ENCODE measurements at places on chromosomes 4 and X.
A peak's percentile ranks its signal among the peaks of the same experiment; 100 is the strongest.

- no peak for DNase-seq
These were observed 15.8 kb downstream of the RASGEF1B start for GRCh38 chr4:81455897-81456296.

- DNase-seq, result peak; percentile 27
These were observed 98.1 kb upstream of the JADE1 start for GRCh38 chr4:128711361-128711760.

DNA sequence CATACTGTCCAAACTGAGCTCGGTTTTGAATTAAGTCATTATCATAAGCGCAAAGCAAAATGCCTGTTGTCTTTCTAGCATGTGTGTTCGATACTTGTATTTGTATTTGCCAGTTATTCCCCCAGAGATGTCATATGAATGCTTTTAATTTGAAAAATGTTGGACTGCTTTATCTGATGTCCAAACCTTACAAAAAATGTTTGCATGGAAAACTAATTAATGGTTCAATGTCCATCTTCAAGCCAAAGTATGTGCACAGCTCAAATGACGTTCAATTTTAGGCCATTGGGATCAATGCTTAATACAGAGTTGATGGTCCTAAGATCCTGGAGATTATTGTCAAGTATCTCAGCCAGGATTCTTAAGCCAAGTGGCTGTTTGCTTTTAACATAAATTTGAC is 17.2 kb upstream of the HPGDS start:
- no peak for DNase-seq

DNA sequence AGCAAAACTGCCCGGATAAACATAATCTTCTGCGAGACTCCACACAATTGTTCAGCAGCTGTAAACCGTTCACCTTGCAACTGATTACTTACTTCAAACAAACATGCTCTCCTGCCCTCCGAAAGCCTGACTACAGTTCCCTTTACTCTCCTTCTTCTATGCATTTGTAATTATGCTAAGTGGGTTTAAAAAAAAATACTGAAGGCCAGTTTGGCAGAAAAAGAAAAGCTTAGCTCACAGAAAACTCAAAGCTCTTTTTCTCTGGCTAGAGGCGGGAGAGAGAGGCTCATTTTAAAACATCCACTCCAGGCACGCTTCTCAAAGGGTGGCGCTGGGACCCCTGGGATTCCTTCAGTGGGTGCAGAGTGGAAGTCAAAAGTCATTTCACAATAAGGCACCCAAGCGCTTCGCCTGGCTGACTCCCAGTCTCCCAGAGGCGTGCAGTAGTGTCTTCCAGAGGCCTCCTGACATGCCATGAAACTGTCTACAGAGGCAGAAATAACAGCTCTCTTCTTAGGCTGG is 1.9 kb downstream of the DHRSX start:
- peak; percentile 33 for DNase-seq

- DNase-seq, result peak; percentile 5
These were observed 1071.8 kb downstream of the CCSER1 start for GRCh38 chr4:91198951-91199350.

GRCh38 chr4:42480717-42481116 is 83.4 kb downstream of the SHISA3 start:
- no peak for DNase-seq

DNA sequence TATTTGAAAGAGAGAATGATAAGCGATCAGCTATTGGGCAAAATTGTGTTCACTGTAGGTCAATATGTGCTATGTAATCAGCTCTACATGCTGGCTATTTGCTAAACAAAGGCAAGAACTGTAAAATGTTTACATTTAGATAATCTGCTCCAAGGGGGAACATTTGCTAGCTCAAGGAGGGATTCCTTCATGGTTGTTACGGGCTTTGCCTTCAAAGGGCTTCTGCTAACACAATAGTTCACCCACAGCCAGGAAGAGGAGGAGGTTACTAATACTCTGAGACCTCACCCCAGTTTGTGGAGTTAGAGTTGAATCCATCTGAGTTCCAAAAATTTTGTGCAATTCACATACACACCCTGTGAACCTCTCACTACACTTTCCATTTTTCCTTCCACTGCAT is 107.6 kb upstream of the BMP3 start:
- DNase-seq, result no peak

DNA sequence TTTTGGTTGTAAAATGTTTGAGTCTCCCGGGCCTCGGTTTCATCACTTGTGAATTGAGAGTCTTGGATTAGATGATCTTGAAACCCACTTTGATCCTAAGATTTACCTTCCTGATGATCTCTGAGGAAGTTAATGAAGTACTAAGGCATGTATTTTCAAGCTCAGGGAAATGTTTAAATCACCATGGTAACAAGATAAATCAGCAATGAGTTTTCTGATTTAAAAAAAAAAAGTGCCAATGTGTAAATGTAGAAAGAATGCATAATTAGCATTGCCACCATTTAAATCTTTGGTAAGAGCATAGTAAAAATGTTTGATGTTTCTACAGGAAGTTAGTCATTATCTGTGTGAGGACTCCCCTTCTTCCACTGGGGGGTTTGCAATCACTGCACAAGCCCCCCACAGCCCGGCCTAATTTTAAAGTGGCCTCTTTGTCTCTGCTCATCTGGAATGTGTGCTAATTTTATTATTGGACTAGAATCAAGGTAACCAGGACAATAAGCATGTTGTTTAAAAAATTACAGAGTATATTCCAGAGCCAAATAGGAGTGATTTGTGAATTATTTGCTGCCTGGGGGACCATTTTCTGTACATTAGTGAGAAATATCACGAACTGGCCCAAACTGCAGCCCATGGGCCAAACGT is 93.6 kb downstream of the SLC34A2 start:
- DNase-seq, result no peak

DNA sequence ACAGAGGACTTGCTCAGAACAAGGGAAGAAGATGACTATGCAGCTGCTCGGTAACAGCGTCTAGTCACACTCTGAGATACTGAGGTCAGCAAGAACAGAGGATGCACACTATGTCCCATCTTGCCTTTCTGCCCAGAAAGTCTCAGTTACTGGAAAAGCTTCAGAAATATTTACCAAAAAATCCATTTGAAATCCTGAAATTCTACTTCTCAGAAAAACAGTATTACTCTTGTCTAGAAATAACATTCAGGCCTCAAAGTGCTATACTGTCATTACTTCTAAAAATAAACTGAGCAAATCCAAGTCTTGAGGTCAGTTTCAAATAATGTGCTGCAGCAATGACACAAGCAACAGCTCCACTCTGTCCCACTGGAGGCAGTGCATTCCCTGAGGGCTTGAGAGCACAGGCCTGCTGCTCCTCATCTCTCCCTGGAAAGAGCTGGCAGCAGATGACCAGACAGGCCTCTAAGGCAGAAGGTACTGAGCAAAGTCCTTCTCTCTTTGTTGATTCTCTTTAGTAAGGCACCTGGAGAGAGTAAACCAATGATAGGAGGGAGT is 76.9 kb downstream of the CAMK2D start:
- DNase-seq, result peak; percentile 75

DNA sequence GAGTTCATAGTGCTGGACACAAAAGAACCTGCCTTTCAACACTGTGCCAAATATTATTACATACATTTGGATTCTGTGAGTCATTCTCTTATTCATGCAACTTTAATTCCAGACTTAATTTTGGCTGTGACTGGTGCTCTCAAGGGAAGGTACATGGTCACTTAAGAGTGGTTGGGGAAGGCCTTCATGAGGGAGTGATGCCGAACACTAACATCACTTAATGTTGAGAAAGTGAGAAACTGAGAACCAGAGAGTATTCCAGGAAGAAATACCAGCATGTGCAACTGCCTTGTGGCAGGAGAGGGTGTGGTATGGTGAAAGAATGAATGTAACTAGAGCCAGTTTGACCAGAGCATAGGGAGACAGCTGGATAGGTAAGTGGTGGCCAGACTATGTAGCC is 41.5 kb upstream of the FHDC1 start:
- peak; percentile 40 for DNase-seq

GRCh38 chr4:107349266-107349665 is 313.2 kb upstream of the DKK2 start:
- no peak for DNase-seq

GRCh38 chrX:67426946-67427345 is 116.9 kb upstream of the AR start:
- no peak for DNase-seq

GRCh38 chr4:8745826-8746225 is 125.8 kb downstream of the HMX1 start:
- no peak for DNase-seq

DNA sequence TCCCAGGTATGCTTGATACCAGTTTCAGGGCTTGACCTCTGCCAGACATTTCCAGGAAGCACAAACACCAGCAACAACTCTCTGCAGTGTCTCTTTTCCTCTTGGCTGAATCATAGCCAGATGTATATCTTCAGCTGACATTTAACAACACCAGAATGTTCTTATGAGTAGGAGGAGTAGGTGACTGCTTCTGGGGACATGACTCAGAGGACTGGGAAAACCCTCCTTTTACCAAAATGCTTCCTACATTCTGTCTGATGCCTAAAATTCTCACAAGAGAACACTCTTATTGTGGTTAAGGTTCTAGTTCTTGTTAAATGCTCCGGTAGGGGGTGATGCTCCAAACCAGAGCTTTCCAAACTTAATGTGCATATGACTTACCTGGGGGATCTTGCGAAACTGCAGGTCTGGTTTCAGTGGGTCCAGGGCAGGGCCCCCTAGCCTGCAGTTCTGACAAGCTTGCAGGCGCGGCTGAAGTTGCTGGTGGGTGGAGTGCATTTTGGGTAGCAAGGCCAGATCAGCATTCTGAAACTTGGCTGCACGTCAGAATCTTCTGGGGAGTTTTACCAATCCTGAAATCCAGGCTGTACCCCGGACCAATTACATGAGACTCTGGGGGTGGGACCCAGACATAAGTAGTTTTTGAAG is 329.3 kb upstream of the RPS6KA3 start:
- peak; percentile 28 for DNase-seq

GRCh38 chrX:46294234-46294633 is 251.0 kb downstream of the ZNF674 start:
- peak; percentile 46 for DNase-seq

DNA sequence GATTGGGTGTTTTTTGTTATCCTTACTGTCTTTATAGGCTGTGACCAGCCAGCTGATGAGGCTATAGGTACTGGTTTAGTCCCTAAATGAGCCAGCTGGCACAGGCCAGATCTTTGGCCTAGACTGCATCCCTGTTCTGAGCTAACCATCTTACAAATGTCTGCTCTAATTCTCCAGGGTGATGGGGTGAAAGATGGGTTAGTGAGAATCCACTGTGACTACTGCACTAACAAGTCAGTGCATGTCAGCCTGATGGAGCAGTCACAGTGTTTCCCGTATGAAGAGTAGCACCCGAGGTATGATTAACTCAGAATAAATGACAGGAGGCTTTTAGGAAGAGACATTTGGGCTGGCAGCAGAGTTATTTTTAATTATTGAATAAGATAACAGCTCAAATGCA is 181.0 kb downstream of the DCTD start:
- no peak for DNase-seq

DNA sequence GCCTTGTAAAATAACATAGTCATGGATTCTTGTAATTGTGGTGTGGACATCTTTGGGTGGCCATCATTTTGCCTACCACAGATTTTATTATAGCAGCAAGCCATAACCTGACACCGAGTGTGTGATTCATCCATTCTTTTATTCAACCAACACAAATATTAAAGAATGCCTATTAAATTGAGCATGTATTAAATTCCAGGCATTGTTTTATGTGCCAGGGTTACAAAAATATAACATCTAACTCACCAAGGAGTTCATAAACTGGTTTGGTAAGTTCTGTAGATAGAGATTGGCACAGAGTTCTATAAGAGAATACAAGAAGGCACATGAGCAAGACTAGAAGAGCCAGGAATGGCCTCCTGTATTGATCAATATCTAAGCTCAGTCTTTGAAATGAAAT is 18.0 kb downstream of the NBDY start:
- no peak for DNase-seq

DNA sequence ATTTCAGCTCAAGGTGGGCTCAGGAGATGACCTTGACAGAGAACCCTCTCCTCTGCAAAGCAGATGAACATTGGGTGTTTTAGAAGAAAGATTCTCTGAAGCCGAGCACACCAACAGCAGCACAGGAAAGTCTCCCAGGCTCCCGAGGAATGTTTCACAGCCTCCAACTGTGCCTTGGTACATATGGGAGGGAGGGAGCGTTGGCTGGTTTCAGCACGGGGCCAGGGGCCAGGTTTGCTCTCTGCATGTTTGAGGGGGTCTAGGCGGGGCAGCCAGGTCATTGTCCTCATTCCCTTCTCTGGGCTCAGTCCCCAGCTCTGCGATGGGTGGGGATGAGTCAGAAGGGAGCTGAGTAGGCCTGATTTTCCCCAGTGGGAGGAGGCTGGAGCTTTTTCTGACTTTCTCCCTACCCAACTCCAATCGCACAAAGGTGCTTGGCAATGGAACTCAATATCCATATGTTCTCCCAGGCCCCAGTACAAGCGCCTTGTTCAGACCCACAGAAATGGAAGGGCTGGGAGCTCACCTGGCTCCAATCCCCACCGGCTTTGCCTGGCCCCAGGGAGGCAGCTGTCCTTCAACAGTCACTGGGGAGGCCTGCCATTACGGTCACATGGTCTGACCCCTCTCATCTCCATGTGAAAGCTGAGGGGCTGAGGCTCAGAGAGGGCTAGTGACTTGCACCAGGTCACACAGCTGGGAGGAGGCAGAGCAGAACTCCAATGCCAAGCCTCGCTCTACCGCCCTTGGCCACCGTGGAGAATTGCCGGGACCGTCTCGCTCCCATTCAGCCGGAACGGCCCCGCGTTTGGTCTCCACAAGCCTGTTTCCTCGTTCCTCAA is 108.4 kb upstream of the AFAP1 start:
- no peak for DNase-seq

- peak; percentile 10 for DNase-seq
These were observed 26.3 kb upstream of the ZMAT1 start for GRCh38 chrX:101958139-101958538.

DNA sequence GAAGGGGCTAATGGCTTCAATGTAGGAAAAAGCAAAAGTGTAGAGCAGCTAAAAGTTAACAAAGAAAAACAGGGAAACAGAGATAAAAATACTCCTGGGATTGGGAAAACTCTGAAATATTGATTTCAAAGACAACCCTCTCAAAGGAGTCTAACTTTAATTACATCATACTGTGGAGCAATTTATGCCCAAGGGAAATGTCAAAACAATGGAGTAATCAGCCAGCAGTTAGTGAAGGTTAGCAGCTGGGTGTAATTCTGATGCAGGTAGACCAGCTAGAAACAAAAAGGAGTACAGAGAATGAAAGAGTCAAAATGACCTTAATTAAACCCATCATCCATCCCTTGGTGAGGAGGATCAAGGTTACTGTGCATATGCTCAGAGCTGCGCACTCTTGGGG is 169.0 kb downstream of the ADAM29 start:
- DNase-seq, result no peak

GRCh38 chrX:30304866-30305265 is 4.3 kb downstream of the NR0B1 start:
- DNase-seq, result no peak

DNA sequence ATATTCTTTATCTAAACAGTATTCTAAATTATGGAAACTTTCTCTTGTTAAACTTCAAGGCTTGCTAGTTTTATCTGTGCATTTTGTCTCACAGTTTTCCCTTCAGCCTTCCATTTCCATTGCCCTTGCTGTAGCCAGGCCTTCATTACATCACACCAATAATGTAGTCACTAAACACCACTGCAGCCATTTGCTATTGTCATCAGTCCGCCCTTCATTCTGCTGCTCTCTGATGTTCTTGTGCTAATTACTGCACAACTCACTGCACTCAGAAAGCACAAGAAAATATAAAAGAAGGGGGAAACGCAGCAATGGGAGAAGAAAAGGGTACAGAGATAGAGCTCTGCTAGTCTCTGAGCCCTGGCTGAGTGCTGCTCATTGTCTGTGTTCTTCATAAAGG is 239.6 kb upstream of the FSTL5 start:
- no peak for DNase-seq

- DNase-seq, result no peak
These were observed 98.1 kb downstream of the MMRN1 start for GRCh38 chr4:89992744-89993143.
